ENCODE measurements at places on chromosomes 11 and 22.

- H3K36me3 ChIP-seq: no peaks in the 10 kb centered on the region
- H3K4me3 ChIP-seq: no peak overlapping the region
- no peaks in the 10 kb centered on the region for H3K27me3 ChIP-seq
Measured at GRCh38 chr11:86416494-86416893, 41.8 kb downstream of the CCDC81 start.

DNA sequence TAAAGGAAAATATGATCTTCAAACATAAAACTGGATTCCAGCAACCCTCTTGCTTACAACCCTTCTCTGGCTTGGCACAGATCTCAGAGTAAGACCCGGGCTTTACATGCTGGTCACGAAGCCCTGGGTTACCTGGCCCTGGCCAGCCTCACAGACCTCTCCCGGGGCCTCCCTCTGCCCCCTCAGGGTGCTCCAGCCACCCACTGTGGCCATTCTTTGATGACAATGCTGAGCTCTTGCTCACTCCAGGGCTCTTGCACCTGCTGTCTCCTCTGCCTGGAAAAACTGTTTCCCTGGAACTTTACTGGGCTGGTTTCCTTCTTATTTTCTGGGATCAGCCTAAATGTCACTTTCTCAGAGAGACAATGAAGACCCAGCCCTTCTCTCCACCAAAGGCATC is 43.9 kb downstream of the C11orf96 start:
- no peak overlapping the region for H3K4me3 ChIP-seq
- no peak for DNase-seq
- no peaks in the 10 kb centered on the region for H3K36me3 ChIP-seq
- peak overlapping the region; percentile 77 for H3K27ac ChIP-seq
- no peaks in the 10 kb centered on the region for H3K27me3 ChIP-seq
- H3K4me1 ChIP-seq: peaks cover 32% of the 10 kb centered on the region

DNA sequence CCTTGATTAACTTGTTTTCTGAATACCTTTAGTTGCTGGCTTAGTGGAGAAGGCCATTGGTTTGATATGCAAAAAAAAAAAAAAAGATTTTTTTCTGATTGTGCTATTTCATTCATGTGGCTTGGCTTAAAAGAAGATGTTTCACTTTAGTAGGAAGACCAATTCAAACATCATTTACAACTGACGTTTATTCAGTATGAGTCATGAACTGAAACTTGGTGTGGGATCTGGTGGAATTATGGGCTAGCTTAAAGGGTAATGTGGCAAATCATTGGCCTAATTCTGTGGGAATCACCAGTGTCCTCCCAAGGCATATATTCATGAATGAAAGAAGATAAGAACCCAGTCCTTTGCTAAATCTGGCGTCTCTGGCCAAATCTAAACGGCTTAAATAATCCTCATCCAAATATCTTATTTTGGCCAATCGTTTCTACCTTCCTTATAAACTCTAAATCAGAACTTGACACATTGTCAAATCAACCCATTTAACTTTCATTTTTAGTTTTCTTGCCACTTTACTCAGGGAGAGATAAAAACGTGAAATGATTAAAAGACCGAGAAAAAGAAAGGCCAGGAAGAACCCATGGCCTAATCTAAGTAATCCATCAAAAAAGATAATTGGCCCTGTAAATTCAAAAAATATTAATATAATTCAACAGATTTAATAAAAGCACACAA is 77.0 kb downstream of the DDIAS start:
- no peak overlapping the region for H3K4me3 ChIP-seq
- H3K27me3 ChIP-seq: no peaks in the 10 kb centered on the region
- H3K27ac ChIP-seq: peak overlapping the region; percentile 14
- no peaks in the 10 kb centered on the region for H3K4me1 ChIP-seq
- no peak for DNase-seq
- H3K36me3 ChIP-seq: no peaks in the 10 kb centered on the region

DNA sequence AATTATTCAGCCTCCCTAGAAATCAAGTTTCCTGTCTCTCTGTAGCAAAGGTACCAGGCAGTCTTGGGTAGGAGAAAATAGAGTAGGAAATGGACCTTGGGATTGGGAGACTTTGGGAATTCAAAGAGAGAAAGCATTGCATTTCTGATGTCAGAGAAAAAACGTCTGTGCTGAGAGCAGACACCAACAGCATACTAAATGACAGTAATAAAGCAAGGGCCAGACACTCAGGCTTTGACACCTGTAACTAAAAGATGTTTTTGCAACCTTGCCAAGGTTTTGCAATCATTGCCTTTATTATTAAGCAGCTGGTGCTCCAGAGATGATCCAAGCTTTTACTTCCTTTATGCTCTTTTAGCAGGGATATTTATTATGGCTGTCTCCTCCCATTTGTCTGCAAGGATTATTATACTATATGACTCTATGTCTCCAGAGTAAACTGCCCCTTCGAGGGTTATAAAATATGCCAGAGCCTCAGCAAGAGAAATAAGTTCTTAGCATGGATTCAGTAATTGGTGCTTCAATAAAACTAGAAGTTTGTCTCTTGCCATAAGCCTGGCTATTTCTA is 85.2 kb upstream of the GRAMD1B start:
- DNase-seq: no peak
- H3K36me3 ChIP-seq: no peaks in the 10 kb centered on the region
- H3K4me3 ChIP-seq: no peak overlapping the region
- H3K4me1 ChIP-seq: no peaks in the 10 kb centered on the region

DNA sequence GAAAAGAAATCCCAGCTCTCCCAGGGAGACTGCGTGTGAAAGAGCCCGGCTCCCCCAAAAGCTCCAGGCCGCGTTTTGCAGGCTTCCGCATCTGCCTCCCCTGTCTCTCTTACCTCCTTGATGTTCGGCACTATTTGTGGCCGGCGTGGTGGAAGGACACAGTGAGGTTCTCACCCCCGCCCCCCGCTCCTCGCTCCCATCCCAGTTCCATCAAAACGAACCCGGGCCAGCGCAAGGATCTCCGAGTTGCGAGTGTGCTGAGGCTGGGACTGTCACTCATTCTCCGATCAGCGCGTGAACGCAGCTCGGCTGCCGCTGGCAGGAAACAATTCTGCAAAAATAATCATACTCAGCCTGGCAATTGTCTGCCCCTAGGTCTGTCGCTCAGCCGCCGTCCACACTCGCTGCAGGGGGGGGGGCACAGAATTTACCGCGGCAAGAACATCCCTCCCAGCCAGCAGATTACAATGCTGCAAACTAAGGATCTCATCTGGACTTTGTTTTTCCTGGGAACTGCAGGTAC is at the start of gene NCAM1:
NCAM1 (plus strand) TSS at position 275 of the 523 bp plus-strand sequence.
- no peaks in the 10 kb centered on the region for H3K4me1 ChIP-seq
- H3K27me3 ChIP-seq: peaks cover 6% of the 10 kb centered on the region
- H3K27ac ChIP-seq: peak within 1 kb of the TSS; percentile 79
- peak within 1 kb of the TSS; percentile 73 for H3K4me3 ChIP-seq

- H3K36me3 ChIP-seq: no peaks in the 10 kb centered on the region
- H3K4me1 ChIP-seq: no peaks in the 10 kb centered on the region
- H3K4me3 ChIP-seq: no peak overlapping the region
- no peak overlapping the region for H3K27ac ChIP-seq
- H3K27me3 ChIP-seq: no peaks in the 10 kb centered on the region
Measured at GRCh38 chr22:27075028-27075678, 417.8 kb downstream of the MIAT start.

DNA sequence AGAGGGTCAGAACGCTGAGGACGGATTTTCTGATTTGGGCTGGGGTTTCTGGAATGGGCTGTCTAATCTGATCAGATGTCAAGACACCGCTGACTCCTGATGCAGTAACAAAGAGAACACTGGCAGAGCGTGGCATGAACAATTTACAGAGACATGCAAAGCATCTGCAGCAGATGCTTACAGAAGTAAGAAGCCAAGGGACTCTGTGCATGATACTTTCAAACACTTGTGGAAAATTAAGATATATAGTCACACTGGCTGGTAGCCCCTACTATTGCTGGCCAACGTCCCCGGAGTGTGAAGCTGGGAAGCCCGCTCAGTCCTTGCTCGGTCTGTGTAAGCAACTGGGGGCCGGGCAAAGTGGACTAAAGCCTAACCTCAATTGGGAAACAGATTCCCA is 903.7 kb downstream of the BRD1 start:
- DNase-seq: no peak
- H3K4me3 ChIP-seq: no peak overlapping the region
- H3K27ac ChIP-seq: no peak overlapping the region
- H3K36me3 ChIP-seq: no peaks in the 10 kb centered on the region

- no peaks in the 10 kb centered on the region for H3K27me3 ChIP-seq
- peak; percentile 81 for DNase-seq
- H3K4me3 ChIP-seq: no peak overlapping the region
- no peaks in the 10 kb centered on the region for H3K36me3 ChIP-seq
Measured at GRCh38 chr22:38946771-38947170, 10.6 kb upstream of the APOBEC3A start.

DNA sequence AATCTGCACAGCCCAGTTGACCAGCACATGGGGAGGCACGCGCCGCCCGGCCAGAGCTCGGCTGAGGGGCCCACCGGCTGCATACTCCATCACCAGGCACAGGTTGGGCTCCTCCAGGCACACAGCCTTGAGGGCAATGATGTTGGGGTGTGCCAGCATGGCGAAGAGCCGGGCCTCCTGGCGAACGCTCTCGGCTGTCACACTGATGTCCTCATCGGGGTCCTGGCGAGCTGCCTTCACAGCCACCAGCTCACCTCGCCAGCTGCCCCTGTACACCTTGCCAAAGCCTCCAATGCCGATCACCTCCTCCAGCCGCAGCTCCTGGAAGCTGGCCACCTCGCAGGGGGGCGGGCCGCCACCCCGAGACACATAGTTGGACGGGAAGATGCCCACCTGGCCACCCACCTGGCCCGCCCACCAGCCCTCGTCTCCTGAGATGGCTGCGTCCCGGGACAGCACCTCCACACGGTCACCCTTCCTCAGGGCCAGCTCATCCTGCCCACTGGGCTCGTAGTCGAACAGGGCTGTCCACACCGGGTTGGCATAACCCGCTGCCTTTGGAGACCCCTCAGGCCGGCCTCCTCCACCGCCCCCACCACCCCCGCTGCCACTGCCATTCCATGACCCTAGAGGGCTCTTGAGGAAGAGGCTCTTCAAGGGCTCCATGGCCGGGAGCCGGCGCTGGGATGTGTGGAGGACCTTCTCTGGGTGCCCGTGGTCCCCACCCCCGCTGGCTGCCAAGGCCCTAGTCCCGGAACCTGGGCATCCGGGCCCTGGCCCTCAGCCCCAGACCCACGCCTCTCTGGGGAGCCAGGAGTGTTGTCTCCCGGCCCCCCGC is 711 bp downstream of the MAP3K11 start:
- H3K27ac ChIP-seq: peak overlapping the region; percentile 90
- peaks cover 63% of the 10 kb centered on the region for H3K4me1 ChIP-seq
- no peaks in the 10 kb centered on the region for H3K27me3 ChIP-seq
- no peak for DNase-seq

DNA sequence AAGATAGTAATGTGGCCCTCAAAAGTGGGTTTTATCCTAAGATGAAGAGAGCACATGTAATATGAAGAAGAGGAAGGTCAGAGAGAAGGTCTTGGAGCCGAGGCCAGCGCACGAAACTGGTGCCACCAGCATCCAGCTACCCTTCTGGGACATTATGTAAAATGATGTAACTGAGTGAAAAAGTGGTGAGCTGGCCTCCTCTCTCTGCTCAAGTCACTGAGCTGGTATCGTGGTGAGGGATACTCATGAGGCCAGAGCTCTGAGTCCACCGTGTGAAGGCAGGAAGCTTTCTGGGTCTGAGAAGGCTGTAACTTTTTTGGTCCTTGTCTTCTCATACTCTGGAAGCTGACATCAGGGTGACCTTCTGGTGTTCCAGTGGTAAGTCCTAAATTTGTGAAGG is 25.1 kb downstream of the RNF185 start:
- no peaks in the 10 kb centered on the region for H3K36me3 ChIP-seq
- DNase-seq: no peak
- H3K27me3 ChIP-seq: no peaks in the 10 kb centered on the region
- no peak overlapping the region for H3K4me3 ChIP-seq

DNA sequence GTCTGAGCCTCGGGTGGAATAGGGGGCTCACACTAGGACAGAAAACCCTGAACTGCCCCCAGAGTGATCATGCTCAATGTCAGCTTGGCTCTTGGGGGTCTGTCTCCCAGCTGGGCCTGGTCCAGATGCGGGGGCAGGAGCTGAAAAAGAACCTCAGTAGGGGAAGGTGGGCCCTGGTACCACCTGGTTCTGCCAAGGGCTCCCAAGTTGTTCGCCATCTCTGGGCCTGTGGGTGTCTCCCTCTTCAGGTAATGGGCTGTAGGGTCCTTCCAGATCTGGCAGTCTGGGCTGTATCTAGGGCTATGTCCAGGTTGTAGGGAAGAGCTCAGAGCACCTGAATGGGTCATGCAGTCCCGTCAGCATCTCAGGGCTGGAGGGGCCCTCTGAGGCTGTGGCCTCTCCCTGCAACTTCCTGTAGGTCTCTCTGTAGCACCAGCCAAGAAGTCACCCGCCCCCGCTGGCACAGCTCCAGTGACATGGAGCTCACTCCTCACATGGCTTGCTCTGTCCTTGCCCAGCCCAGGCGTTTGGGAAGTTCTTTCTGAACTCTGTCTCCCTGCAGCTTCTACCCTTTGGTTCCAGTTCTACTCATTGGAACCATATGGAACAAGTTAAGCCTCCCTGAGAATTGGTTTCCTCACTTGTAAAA is 33.0 kb upstream of the SOX10 start:
- peaks cover 35% of the 10 kb centered on the region for H3K4me1 ChIP-seq
- H3K27me3 ChIP-seq: no peaks in the 10 kb centered on the region
- no peak for DNase-seq
- peak overlapping the region; percentile 83 for H3K27ac ChIP-seq

DNA sequence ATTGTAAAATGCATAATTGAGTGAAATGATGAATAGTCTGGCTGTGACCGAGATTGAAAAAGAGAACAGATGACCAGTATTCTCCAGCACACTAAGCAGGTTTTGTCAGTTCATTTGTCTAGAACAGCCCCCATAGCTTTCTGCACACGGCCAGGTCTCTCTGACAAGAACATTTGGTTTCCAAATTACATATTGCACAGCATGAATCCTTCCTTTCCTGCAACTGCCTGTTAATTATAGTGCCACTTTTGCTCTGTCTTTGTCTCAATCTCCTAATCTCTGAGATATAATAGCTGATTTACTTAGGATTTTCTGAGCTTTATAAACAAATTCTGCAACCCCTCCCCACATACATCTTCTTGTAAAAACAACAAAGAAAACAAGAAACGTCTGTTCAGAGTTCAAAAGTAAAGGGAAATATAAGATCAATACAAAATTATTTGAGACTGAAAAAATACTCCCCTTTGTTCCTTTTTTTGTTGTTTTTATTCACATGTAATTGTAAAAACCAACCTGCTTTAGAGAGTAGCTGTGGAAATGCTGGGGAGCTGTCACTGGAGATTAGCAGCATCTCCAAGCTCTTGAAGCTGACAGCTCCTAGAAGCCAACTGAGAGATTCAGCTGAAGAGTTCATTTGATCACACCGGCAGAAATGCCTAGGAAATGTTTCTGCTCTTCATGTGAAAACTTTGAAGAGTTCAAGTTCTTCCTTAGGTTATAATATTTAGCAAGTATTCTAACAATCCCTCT is 998.1 kb downstream of the DLG2 start:
- H3K4me3 ChIP-seq: no peak overlapping the region
- no peaks in the 10 kb centered on the region for H3K4me1 ChIP-seq
- no peak overlapping the region for H3K27ac ChIP-seq
- no peak for DNase-seq
